ENCODE measurements at places on chromosomes 13 and 19. TPM values are rescaled to one million over a fixed set of nuclear protein-coding genes. Genes with fewer than 3 reads are reported as not detected.

- DNase-seq: no peak
Measured at GRCh38 chr19:41919948-41920712, 8.1 kb downstream of the ERFL start.

DNA sequence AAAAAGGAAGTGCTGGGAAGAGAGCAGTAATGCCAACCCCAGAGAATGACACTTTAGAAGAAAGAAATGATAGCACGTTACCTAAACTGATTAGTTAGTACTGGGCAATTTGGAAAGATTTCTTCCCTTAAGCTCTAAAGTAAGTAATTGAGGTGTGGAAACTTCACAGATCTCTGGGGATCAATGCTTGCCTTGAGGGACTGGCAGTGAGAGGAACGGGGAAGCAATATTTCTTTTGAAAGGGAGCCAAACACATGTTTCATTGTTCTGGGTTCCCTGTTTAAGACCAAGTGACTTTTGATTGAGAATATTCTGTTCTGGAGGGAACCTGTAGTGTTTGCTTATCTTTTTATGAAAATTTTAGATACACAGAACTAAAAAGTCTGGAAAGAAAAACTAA is 190.5 kb downstream of the NDFIP2 start:
- no peak for DNase-seq

DNA sequence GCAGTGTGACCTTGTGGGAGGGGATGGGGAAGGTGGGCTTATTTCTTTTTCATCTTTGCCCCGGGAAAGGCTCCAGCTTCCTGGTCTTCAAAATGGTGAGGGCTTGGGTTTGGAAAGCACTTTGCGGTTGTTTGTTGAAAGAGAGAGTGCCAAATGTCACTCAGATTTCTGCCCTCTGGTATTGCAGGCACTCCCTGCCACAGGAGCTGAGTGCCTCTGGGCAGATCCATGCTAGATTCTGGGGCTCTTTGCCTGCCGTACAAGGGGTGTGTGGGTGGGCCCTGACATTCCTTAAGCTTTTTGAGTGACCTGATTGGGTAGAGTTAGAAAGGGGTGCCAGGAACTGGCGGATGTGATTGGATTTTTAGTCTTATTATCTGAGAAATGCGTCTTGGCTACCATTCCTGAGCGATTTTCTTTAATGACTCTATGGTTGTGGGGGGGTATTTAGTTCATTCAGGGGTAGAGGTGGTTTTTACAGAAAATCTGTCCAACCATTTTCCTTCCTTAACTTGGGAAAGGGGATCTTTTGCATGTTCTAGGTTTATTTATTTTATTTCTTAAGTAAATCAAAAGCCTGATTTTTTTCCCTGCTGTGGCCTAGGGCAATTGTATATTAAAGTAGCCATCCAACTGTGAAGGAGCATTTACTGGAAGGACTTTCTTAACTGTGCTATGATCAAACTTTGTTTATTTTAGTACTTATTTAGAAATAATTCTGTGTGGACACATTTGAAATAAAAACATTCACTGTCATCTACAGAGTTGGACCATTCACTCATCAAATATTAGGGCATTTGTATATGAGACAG is 3.2 kb downstream of the ARHGAP35 start:
- peak; percentile 62 for DNase-seq

- DNase-seq: no peak
Measured at GRCh38 chr13:38628554-38628953, 58.3 kb upstream of the FREM2 start.

DNA sequence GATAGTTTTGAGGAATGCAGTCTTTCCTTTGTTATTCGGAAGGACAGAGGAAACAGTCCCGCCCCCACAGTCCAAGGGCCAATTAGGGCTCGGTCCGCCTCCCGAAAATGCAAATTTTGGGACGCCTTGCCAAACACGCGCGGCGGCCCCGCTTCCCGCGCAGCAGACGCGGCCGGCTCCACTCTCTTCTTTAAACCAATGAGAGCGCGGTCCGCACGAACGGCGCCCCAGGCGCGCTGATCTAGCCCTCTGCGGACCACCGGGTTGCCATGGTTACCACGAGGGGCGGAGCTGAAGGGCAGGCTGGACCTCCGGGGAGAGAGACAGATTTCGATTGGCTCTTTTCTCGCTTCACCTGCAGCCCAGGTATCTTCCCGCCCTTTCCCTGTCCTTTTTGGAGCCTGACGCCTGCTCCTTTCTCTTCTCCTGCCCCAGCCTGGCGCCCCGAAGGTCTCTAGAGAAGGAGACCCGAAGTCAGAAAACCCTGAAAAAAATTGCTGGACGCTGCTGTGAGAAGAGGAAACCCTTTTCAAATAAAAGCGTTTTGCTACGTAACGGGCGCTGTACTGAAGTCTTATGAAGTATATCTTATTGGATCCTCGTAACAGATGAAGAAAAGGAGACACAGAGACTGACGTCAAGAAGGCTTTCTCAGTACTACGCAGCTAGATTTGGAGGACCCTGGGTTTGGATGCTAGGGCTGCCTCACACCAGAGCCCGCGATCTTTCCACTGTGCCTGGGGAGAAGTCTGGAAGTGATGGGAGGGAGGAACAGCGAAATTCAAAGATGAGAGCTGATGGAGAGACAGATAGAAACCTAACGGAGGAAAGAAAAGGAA is 2.0 kb downstream of the PTH2 start:
- DNase-seq: peak; percentile 44

The RFPL4A gene
- not detected for total RNA-seq

The PRR12 gene
- total RNA-seq: 3.8 TPM

The CD22 gene
- 2.2 TPM for total RNA-seq

Data from LHCN-M2 (cell line).